ENCODE measurements at places on chromosomes 3 and 15. TPM values are rescaled to one million over a fixed set of nuclear protein-coding genes. Genes with fewer than 3 reads are reported as not detected.

CPLX3 gene
- polyA plus RNA-seq, result not detected

ALDH1A3 gene
- 9.0 TPM for polyA plus RNA-seq

SIDT1 gene
- 2.0 TPM for polyA plus RNA-seq

RPL4 gene
- 1,527 TPM for polyA plus RNA-seq

P2RY1 gene
- polyA plus RNA-seq, result 15.1 TPM

GANC gene
- polyA plus RNA-seq, result 9.1 TPM

FAM174B gene
- 26.8 TPM for polyA plus RNA-seq

GATA2 gene
- polyA plus RNA-seq, result 7.3 TPM

SLC2A2 gene
- polyA plus RNA-seq, result 1.8 TPM

PROS1 gene
- 1.6 TPM for polyA plus RNA-seq

ZNF385D gene
- 0.42 TPM for polyA plus RNA-seq

B3GNT5 gene
- 3.0 TPM for polyA plus RNA-seq

SERINC4 gene
- polyA plus RNA-seq, result 0.47 TPM

GADL1 gene
- 0.07 TPM for polyA plus RNA-seq

KIF7 gene
- 1.3 TPM for polyA plus RNA-seq

OR5K2 gene
- not detected for polyA plus RNA-seq

STRIT1 gene
- polyA plus RNA-seq, result not detected

WDR93 gene
- polyA plus RNA-seq, result 0.11 TPM

ACTR8 gene
- 12.2 TPM for polyA plus RNA-seq

CSTA gene
- 3.0 TPM for polyA plus RNA-seq

CCDC80 gene
- 12.7 TPM for polyA plus RNA-seq

DUOX2 gene
- 0.35 TPM for polyA plus RNA-seq

UBAP1L gene
- 7.9 TPM for polyA plus RNA-seq

TTC23 gene
- polyA plus RNA-seq, result 5.5 TPM

ACOX2 gene
- 7.9 TPM for polyA plus RNA-seq

CA12 gene
- polyA plus RNA-seq, result 21.0 TPM

SLC9C1 gene
- 0.07 TPM for polyA plus RNA-seq

MESP2 gene
- polyA plus RNA-seq, result 0.12 TPM

CNTN4 gene
- polyA plus RNA-seq, result 2.5 TPM

CCRL2 gene
- 0.75 TPM for polyA plus RNA-seq

EPB42 gene
- not detected for polyA plus RNA-seq

GOLGA6L22 gene
- polyA plus RNA-seq, result 0.02 TPM

AADACL2 gene
- not detected for polyA plus RNA-seq

RFT1 gene
- 6.9 TPM for polyA plus RNA-seq

TEX55 gene
- not detected for polyA plus RNA-seq

ITPKA gene
- 1.3 TPM for polyA plus RNA-seq

ABHD14A gene
- 30.5 TPM for polyA plus RNA-seq

PRTG gene
- polyA plus RNA-seq, result 0.07 TPM

EPHA3 gene
- polyA plus RNA-seq, result 0.27 TPM

HIGD2B gene
- polyA plus RNA-seq, result not detected

CLDN11 gene
- 0.61 TPM for polyA plus RNA-seq
